ENCODE measurements at places on chromosomes 3 and 15. TPM values are rescaled to one million over a fixed set of nuclear protein-coding genes. Genes with fewer than 3 reads are reported as not detected.
A peak's percentile ranks its signal among the peaks of the same experiment; 100 is the strongest.

DNA sequence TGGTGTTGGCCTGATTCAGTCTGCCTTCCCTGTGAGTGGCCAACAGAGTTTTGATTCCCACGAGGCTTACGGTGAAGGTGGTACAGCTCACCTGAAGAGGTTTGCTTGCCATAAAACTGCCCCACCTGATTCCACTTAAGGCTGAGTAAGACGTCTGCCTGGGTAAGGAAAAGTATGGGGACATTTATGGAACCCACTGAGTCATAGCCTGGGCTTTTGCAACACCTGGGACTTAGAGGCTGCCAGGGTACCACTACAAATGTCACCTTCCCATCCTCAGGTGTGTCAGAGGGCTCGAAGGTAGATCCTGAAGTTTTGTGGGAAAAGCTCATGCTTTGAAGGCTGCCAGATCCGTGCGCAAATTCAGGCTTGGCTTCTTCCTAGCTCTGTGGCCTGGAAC is 56.9 kb upstream of the SLCO2A1 start:
- DNase-seq, result no peak

SNURF gene
- 7.5 TPM for total RNA-seq

SLC22A14 gene
- total RNA-seq, result not detected

DNA sequence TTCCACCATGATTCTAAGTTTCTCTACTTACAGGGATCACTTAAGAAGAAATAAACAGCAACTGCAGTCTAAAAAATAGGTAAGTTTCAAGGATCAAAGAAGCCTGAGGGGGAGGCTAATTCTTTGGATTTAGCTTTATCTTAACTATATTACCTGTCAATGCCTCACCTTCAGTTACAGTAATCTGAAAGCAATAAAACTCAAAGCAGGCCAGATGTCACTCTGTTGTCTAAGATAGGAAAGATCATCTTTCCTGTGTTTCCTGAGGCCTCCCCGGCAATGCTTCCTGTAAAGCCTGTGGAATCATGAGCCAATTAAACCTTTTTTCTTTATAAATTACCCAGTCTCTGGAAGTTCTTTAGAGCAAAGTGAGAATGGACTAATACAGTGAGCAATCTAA is 60.2 kb downstream of the NPTN start:
- DNase-seq, result no peak

DNA sequence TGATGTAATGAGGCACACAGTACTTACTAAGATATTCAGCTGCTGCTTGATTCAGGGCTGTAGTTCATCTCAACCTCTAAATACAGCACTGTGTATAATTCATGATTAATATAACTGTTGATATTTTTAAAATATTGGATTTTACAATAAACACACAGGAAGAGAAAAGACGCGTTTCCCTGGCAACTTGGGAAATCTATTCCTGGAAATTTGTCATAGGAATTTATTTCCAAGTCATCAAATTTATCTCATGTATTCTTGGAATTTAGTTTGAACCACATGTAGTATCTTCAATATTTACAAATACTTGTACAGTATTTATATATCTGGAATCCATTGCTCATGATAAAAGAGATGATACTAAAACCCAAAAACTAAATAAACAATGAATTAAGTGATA is 30.6 kb downstream of the EPHA3 start:
- DNase-seq, result no peak

ALPK3 gene
- total RNA-seq, result 35.9 TPM

DNA sequence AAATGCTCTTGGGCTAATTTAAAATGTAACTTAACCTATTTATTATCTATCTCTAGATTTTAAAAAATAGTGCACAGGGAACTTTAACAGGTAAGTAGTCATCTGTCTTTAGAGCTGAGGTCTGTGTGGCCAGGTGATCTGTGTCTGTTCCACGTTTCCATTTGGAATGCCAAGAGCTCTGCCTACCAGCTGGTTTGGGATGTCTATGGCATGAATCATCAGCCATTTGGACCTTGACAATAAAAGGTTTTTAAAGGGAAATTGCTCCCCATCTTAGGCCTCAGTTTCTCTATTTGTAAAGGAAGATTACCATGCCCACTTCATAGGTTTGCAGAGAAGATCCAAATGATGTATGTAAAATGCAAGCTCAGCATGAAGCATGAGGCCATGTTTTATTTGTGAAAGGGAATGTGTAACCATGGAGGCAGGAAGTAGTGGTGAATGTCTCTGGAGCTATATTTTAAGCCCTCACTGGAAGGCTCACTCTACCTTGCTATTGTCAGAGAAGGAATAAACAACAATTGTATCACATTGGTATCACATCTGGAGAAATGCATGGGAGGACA is 548.1 kb upstream of the LMCD1 start:
- DNase-seq, result no peak

DNA sequence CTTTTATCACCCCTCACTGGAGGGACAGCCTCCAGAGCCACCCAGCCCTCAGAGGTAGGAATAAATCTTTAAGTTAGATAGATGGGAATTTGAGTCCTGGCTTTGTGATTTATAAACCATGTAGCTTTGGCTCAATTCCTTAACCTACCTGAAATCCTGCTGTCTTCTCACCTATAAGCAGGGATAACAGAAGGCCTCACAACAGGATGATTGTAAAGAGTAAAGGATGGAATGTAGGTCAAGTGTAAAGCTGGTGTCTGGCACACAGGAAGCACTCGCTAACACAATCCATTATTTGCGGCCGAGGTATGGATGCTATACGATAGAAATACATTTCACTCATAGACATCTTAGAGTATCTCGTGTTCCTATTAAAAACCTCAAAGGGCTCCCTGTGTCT is 162.9 kb upstream of the LRTM1 start:
- no peak for DNase-seq

GRCh38 chr15:84872009-84872910 is 12.2 kb upstream of the SLC28A1 start:
- no peak for DNase-seq

DNA sequence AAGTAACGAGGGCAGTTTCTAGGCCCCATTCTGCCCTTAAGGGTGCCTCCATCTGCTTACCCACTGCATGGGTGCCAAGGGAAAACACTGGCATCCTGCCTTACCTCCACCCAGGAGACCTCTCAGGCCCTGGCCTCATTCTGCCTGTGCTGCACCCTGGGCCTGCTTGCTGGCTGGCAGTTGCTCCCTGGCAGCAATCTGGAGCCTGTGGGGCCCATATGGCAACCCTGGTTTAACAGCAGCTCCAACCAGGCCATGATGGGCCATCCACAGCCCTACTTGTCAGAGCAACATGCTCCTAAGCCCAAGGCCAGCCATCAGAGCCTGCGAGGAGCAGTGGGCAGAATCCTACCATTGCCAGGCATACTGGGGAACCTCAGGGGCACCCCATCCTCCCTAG is 3.7 kb downstream of the C3orf18 start:
- DNase-seq, result no peak

RFX7 gene
- total RNA-seq, result 15.3 TPM

GRCh38 chr15:94404733-94405283 is 173.4 kb downstream of the MCTP2 start:
- no peak for DNase-seq

GRCh38 chr3:190513409-190514370 is at the start of gene IL1RAP:
Gene IL1RAP, plus strand, starts transcription at chr3:190514085. Its CDS starts 50,205 bp downstream, at chr3:190564290.
- DNase-seq, result peak; percentile 77

All from SJCRH30 (cell line).